Activated CD8-positive, alpha-beta T cell treated with anti-CD3 and anti-CD28 coated beads, Interleukin-2, amount 10 ng/mL, durations not matched to agents 7 days and 5 days (primary cell): ENCODE measurements at places on chromosomes 2 and 18. TPM values are rescaled to one million over a fixed set of nuclear protein-coding genes. Genes with fewer than 3 reads are reported as not detected.

The SLC38A11 gene
- total RNA-seq, result not detected

DNA sequence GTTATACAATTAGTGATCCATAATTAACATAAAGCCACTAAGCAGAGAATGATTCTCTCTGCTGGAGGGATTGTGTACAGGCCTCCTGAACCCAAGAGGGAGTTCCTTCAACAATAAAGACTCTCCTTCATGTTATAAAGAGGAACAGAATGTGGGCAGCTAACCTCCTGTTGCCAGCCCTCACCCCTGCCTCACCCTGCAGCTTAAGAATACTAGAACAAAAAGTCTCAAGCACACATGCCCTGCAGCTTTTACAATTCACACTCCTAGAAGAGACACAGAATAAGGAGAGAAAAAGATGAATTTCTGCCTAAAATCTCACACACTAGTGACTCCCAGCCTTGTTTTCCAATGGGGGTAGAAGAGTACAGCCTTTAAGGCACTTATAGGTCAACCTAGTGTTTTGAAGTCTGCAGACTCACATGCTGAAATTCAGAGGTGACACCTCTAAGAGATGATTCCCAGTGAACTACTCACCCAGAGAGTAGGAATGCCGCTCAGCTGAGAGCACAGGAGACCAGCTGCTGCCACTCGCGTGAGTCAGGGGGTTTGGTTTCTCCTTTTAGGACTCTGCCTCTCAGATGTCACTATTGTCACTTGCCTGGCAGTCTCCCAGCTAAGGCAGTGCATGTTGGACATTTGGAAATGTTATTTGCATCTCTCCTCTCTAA, 32.5 kb upstream of the IL1RL1 start:
- no peak for DNase-seq

The SULT1C4 gene
- total RNA-seq, result not detected

DNA sequence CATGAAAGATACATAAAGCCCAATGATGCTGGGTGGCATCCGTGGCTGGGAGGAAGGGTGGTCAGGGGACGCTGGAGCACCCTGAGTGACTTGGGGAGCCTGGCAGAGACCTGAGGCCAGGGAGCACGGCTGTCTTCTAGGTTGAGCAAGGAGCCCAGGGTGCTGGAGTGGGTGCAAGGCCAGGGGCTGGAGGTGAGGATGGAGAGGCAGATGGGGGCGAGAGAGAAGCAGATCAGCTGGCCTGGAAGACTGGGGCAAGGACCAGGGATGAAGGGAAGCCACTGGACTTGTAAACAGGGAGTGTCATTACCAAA, 52.2 kb downstream of the FAM178B start:
- no peak for DNase-seq

DNA sequence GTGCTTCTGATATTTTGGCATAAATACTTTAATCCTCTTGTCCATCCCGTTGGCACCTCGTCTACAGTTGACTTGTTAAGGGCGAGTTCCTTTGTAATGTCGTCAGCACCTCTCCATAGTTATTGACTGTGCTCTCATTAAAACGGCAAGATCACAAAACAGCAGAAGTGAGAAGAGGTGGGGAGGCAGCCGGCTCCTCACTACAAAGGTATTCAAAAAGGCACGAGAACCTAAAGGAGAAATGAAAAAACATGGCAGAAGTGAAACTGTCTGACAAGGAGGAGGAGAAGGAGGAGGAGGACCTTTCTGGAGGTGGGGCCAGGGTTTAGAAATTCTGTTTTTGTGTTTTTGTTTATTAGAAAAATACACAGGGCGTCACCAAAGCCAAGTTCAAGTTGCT, 235.6 kb downstream of the BCL11A start:
- no peak for DNase-seq

DNA sequence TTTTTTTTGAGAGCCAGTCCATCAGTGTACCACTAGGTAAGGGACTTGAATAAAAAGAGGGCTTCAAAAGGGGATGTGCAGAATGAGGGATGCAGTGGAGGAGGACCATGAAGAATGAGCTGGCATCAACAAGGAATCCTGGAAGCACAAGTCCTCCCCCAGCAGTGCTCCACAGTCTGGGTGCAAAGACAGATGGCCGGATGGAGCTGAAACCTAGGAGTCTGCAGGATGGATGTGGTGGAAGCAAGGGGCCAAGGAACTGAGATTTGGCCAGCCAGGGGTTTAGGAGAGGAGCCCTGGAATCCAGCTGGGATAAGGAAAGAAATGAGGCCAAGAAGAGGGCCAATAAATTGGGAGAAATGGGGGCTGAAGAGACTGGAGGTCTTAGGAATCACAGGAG, 51.8 kb upstream of the RAB6C start:
- no peak for DNase-seq

The SDC1 gene
- total RNA-seq, result not detected
